ENCODE measurements at places on chromosomes 3 and 15. TPM values are rescaled to one million over a fixed set of nuclear protein-coding genes. Genes with fewer than 3 reads are reported as not detected.

Gene IL17RD
- total RNA-seq: 2.1 TPM

Gene LTK
- total RNA-seq: 0.98 TPM

Gene MASP1
- 26.2 TPM for total RNA-seq

Gene PPP1R14D
- not detected for total RNA-seq

Gene GOLGA8M
- total RNA-seq: not detected

Gene PATL2
- total RNA-seq: 4.5 TPM

Gene FAM3D
- not detected for total RNA-seq

Gene ARPIN
- 8.3 TPM for total RNA-seq

Gene NANOGP8
- not detected for total RNA-seq

Gene ZMAT3
- 12.6 TPM for total RNA-seq

Gene GRM2
- total RNA-seq: 0.19 TPM

Gene ANKRD34C
- 0.20 TPM for total RNA-seq

Gene AEN
- total RNA-seq: 8.0 TPM

Data from right atrium auricular region (tissue), 2 donors.